CD4-positive, alpha-beta T cell treated with Interleukin-15 for 4 hours (primary cell): ENCODE measurements at places on chromosomes 2 and 18.

GRCh38 chr2:100813527-100813926 is 6.4 kb upstream of the NPAS2 start:
- no peak for DNase-seq

GRCh38 chr2:140892436-140892835 is 1238.4 kb downstream of the LRP1B start:
- DNase-seq: no peak

DNA sequence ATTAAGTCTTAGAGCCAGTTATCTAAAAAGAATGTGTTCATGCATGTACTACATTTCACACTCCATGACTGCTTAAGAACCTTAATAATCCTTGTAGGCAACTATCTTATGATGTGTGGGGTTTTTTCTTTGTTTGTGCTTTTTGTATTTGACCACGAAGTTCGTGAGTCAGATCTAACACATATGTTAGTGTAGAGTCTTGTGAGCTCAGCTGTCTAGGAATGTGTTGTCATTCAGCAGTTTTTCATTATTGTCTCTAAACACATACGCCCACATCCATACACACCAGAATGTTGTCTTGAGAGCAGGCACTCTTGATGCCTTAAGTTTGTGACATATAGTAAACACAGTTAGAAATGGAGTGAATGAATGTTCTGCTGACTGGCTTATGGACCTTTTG is 38.4 kb downstream of the CAB39 start:
- DNase-seq: peak; percentile 44

DNA sequence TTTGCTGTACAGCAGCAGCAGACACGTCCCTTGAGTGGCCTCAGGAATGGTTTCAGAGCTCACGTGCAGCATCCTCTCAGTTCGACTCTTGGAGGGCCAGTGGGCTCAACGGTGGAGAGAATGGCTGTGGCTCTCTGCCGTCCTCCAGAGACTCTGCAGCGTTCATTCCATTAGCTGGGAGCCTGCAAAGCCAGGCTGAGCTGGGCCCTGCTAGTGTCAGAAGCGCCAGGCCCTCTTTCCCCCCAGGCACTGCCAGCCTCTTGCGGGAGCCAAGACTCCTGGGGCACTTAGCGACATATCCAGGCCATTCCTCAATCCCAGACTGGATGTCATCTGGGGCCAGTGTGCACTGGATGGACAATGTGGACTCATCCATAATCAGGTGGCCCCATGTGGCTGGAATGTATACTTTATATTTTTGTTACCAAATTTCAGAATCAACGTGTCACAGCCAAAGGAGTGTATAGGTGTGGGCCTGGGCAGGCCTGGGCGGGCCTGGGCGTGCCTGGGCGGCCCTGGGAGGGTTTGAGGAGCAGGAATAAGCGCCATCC is 125.1 kb upstream of the EPAS1 start:
- no peak for DNase-seq

- DNase-seq: no peak
Observed at GRCh38 chr2:215929602-215930335, 83.6 kb downstream of the MREG start.

- DNase-seq: no peak
Observed at GRCh38 chr2:200121931-200122330, 166.5 kb downstream of the MAIP1 start.

DNA sequence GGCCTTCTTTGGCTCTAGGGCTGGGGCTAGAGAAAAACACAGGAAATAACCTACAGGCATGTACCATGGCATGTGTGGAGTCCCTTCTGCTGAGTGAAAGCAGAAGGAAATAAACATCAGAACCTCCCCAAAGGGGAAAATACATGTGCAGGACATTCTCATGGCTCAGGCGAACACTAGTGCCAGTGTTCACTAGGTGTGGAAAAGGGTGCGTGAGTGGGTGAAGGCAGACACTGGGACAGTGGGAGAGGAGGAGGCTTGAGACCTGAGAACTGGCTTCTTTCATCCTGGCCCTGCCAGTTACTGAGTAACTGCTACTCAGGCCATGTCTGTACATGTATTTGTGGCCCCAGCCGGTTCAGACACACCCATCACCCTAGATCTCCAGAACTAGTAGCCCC is 268.2 kb downstream of the PRKCE start:
- no peak for DNase-seq

DNA sequence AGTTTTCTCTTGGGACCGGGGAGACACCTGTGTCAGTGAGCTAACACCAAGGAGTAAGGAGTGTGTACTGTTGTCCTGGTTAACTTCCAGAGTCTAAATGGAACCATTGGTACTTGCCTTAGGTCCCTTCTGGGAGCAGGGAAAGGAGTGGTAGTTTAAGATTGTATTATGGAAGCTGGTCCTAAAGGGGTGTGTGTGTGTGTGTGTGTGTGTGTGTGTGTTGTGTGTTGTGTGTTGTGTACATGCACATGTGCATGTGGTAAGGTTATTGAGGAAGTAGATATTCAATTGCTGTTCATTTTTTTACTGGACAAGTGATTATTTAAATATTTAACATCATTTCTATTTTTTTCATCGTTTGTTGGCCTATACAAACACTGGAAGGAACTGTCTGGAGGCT is 1.4 kb downstream of the APLF start:
- DNase-seq: no peak

DNA sequence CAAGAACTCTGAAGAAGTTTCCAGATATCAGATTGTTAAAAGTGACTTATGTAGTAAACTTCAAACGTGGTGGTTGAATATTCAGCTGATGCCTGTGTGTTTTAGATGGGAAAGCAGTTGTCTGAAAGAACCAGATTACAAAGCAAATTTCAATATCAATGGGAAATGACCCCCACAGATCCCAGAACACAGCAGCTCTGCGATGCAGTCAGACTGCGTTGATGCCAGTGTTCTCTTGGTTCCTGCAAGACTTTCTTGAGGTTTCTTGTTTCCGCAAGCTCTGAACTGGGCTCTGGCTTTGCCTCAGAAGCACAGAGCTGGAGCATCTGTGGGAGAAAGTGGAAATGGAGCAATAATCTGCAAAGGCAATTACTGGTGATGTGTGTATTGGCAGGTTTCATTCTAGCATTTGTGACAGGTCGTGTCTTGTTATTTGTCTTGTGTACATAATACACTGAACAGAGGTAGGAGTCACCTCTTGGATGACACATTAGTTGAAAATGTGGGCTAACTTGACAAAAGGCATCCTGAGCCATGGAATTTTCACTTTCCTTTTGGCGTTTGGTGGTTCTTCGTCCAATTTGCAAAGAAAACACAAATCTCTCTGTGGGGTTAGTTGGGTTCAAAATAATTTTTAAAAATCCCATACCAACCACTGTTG is 10.8 kb upstream of the LYPD6B start:
- no peak for DNase-seq

- peak; percentile 40 for DNase-seq
Observed at GRCh38 chr2:197128126-197128525, 182.5 kb downstream of the ANKRD44 start.

GRCh38 chr2:235594041-235594440 is 100.2 kb downstream of the AGAP1 start:
- DNase-seq: peak; percentile 14

- DNase-seq: peak; percentile 14
Observed at GRCh38 chr2:20317197-20317596, 33.4 kb downstream of the PUM2 start.

GRCh38 chr2:121338281-121338680 is 53.3 kb upstream of the TFCP2L1 start:
- DNase-seq: no peak

GRCh38 chr18:42126586-42126985 is 171.6 kb downstream of the PIK3C3 start:
- DNase-seq: no peak

GRCh38 chr2:21466341-21466927 is 342.7 kb downstream of the TDRD15 start:
- no peak for DNase-seq

DNA sequence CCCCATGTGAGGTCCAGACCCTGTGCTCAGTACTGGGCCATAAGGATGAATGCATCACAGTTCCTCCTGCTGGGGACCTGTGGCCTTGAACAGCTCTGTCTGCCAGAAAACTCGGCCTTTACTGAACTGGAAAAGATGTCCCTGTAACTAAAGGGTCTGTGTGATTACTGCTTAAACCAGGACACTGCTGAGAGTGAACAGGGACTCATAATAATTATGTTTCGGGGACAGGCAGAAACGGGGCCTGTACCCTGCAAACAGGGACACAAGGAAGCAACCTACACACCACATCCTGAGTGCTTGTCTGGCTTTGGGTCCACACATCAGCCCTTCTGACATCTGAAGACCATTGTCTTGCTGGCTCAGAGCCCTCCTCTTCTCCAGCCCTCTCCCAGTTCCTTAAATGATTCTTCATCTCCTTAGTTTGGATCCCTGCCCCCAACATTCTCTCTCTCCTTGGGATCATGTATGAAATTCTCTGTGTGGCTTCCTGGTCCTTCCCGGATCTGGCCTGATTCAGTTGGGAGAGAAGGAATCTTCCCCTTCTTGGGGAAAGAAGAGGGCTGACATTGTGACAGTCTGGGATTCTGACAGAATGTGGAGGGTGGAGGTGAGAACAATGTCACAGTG is 248.0 kb downstream of the MYCN start:
- DNase-seq: no peak

DNA sequence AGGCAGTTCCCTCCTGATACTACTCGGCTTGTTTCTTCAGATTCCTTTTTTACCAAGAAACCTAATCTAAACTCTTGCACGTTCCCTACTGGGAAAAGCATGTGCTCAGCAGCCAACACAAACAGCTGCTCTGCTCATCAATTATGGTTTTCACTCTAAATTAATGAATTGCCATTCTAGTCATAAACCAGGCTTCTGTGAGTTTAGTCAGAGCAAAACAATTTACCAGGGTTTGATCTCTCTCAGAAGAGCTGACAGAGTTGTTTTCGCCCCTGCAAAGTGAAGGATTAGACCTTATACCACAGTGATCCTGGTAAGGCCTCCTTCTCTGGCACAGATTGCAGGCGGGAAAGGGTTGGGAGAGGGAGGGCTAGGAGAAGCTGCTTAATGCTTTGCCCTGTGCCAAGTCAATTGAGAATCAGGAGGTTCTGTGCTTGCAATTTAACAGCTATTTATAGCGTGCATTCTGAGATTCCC is 57.2 kb downstream of the REEP1 start:
- DNase-seq: no peak

DNA sequence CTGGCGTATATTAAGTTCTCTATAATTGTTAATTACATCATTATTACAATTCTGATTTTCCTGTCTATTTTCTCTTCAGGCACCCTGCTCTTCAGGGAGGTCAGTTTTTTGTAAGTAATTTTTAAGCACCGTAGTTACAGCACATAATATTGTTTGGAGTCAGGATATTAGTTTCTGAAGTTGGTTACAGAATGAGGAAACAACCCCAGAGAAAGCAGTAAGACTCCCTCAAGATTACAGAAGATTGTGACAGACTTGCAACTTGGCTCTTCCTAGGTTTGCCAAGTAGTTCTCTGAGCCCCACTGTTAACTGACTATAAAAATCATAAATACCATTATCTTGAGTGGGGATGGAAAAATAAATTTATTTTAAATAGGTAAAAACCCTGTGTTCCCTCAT is 921 bp downstream of the RPE start:
- DNase-seq: no peak

GRCh38 chr2:131093696-131094462 is 619 bp upstream of the FAM168B start:
- DNase-seq: no peak

GRCh38 chr2:54030396-54030741 is 59.6 kb upstream of the PSME4 start:
- no peak for DNase-seq

GRCh38 chr2:127423478-127423843 is 5.2 kb downstream of the PROC start:
- DNase-seq: no peak

- no peak for DNase-seq
Observed at GRCh38 chr2:78980152-78980465, 45.4 kb upstream of the REG3G start.

GRCh38 chr18:31156821-31157763 is 5.6 kb downstream of the DSC1 start:
- no peak for DNase-seq

- no peak for DNase-seq
Observed at GRCh38 chr18:71238974-71239624, 950.3 kb downstream of the SOCS6 start.

DNA sequence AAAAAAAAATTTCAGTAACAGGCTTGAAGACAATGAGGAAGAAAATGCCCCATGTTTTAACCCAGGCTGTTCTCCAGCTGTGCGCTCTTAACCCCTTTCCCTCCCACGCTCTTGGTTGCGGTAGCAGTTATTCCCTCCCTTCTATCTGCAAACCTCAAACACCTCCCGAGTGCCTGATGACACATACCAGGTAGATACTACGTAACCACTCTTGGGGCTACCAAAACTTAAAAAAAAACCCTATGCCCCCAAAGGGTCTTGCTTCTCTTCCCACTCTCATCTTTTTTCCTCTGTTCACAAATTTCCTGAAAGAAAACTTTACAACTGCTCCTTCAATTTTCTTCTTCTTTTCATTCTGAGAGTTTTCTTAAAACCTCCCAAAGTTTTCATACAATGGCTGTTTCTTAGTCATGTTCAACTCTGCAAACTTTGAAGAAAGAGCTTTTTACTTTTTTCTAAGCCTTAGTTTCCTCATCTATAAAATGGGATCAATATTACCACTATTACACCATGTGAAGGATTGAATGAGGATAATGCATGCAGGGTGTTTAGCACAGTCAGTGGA is 4.9 kb upstream of the DRC1 start:
- no peak for DNase-seq

DNA sequence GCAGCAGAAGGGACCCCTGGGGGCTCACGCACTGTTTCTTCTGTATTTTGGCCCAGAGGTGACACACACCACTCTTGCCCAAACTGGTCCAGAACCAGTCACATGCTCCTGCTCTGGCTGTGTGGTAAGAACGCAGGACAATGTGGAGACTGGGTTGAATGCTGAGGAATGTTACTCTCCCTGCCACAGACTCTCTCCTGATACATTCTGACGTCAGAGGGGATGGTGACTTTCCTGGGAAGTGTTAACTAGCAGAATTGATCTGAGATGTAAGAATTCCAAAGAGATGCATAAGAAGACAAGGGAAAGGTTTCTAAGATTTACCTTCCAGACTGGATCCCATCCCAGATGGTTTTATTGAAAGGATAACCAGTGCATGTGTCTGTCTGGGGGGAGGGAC is 100.8 kb downstream of the ASB1 start:
- no peak for DNase-seq

GRCh38 chr2:156401861-156402260 is 34.3 kb upstream of the GPD2 start:
- no peak for DNase-seq

DNA sequence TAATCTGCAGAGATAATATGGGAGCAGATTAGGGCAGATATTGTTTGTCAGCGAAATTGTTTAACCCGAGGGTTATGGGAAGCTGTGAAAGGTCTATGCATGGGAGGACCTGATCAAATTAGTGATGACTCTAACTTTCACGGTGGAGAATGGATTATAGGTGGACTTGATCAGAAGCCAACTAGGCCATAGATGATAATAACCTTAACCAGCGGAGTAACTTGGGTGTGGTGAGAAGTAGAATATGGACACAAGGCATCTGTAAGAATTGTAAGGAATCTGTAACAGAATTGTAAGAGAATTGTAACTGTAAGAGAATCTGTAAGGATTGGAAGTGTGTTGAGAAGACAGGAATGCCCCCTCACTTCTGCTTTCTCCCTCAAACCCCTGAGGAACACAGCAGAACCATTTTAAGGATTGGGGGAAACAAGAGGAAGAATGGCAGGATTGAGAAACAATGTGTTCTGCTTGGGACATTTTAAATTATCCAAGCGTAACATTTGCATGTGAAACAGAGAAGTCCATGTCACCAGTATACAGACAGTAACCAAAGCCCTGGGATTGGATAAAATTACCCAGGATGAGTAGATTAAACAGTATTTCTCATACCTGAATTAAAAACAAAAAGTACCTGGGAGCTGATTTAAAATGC is 14.9 kb upstream of the SLC39A10 start:
- no peak for DNase-seq
